ENCODE measurements at places on chromosomes 16 and 17.

DNA sequence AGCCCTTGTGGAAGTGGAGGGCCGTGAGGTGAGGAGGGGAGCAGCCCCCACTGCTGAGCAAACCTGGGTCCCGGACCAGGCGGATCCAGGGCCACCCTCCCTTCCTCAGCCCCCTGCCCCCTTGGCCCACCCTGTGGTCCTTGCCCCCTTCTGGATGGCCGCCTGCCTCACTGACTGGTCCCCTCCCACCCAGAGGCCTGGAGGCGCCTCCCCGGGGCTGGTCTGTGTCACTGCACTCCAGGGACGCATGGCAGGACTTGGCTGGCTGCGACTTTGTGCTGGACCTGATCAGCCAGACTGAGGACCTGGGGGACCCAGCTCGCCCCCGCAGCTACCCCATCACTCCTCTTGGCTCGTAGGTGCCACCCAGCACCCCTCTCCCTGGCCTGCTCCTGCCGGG lies 19.2 kb upstream of the SMIM5 start:
- DNase-seq, result no peak

DNA sequence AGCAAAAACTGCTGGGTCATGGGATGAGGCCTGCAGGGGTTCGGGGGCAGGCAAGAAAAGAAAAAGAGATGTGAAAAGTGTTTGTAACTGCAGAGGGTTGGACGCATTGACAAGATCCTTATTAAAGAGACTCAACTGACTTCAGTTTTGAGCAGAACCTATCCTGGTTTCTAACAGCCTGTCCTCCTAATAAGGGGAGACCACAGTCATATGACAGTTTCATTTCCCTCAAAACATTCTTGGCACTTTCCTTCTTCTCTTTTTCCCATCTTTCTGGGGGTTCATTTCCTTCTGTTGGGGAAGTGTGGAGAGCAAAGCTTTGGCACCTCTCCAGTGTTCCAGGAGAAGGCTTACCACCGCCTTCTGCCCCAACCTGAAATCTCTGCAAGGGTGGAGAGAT lies 118.5 kb downstream of the MAF start:
- no peak for DNase-seq

DNA sequence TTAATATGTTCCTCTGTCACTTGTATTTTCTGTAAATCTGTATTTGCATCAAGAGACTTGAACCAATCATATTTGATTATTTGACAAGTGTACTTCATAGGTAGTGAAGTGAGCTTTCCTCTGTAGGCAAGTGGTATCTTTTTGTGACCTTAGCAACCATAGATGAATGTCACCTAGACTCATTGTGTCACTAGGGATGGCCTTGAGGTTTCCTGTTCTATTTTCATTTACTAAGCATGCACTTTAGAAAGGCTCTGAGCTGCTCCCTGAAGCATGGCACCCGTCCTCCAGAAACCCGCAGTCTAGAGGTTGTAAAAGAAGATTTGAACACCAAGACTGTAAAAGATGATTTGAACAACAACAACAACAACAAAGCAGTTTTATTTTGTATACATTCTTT lies 151.7 kb downstream of the PRKCB start:
- no peak for DNase-seq

DNA sequence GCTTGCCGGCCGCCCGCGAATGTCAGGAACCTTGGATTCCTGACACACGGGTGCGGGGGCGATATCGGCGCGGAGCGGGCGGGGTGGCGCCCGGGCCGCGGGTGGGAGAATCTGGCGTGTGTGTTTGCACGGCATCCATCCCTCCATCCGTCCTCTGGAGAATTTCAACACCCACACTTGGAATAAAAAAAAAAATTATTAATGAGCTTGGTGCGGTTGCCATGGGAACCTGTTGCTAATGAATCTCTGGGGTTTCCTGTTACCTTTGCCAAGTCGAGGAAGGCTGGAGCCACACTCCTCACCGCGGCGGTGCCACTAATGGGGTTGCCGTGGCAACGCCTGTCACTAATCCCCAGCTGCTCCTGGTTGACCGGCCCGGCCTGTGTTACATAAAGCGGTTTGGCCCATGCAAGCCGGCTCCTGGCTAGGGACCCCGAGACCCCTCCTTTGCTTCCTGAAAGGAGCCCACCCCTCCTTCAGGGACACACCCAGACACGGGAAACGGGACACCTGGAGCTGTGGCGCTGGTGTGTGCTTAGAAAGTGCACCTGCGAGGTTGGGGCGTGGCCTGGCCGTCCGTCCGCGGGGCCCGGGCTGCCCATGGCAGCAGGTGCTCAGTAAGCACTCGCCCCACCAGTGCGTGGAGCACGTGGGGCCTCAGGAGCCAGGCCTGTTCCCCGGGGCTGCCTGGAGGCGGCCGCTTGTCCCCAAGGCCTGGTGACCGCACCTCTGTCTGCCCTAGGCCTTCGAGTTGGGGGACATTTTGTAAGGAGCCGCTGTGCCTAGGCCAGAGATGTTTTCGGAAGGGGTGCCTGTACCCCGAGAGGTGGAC lies 14.6 kb downstream of the CACNA1H start:
- no peak for DNase-seq

GRCh38 chr17:79529661-79530081 lies 81.2 kb downstream of the RBFOX3 start:
- no peak for DNase-seq

DNA sequence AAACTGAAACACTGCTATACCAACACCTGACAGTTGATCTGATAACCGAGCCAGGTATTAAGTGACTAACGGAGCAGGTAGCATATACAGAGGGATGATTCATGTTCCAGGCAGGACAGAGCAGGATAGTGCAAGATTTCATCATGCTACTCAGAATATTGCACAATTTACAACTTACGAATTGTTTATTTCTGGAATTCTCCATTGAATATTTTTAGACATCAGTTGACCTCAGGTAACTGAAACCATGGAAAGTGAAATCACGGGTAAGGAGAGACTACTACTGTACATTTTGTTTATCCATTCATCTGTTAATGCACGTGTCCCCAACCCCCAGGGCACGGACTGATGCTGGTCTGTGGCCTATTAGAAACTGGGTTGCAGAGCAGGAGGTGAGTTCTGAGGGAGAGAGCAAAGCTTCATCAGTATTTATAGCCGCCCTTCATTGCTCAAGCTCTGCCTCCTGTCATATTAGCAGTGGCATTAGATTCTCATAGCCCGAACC lies 14.5 kb upstream of the PPM1E start:
- DNase-seq, result no peak

- DNase-seq, result peak; percentile 18
These were observed 3.0 kb upstream of the ADAMTS18 start for GRCh38 chr16:77437859-77438258.

DNA sequence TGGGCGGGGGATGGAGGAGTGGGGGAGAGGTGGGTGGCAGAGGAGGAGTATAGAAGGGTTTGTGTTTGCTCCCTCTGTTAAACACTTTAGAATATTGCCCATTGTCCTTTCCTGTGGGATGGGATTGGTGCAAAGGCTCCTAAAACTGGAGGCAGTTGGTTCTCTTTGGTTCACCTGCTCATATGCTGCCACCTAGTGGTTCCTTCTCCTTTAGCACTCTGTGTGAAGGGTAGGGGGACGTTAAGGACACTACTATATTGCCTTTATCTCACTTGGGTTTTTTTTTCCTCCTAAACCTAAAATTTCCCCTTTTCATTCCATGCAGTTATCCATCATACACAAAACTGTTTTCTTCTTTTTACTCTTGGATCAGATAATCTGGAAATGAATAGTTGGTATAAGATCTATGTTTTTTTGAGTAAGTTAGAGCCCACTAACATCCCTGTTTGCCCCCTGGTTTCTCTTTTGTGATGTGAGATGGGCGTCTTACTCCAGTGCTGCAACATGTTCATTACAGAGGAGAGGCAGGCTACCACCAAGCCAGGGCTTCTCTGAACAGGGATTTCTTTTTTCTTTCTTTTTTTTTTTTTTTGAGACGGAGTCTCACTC lies 23.8 kb downstream of the SNX11 start:
- DNase-seq, result peak; percentile 100

GRCh38 chr17:64055183-64056142 lies 35.0 kb upstream of the ICAM2 start:
- no peak for DNase-seq

- no peak for DNase-seq
These were observed 24.8 kb downstream of the MRM3 start for GRCh38 chr17:806781-807522.

DNA sequence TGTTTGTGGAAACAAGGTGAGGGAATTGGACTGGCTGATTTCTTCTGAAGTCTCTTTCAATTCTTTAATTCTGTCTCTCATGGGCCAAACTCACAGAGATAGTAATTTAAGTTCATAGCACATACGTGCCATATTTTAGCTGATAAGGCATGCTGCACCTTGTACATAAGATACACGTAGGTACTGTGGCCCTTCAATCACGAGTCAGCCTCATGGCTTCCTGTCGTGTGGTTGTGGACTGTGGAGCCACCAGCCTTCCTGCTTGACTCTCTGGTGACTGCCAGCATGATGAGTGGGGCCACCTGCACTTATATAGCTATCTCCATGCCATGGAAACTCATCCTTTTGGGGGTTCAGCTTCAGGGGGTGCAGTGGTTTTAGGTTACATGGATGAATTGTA lies 25.1 kb downstream of the KSR1 start:
- no peak for DNase-seq

GRCh38 chr17:79085154-79085920 lies 10.7 kb downstream of the ENGASE start:
- DNase-seq, result no peak

DNA sequence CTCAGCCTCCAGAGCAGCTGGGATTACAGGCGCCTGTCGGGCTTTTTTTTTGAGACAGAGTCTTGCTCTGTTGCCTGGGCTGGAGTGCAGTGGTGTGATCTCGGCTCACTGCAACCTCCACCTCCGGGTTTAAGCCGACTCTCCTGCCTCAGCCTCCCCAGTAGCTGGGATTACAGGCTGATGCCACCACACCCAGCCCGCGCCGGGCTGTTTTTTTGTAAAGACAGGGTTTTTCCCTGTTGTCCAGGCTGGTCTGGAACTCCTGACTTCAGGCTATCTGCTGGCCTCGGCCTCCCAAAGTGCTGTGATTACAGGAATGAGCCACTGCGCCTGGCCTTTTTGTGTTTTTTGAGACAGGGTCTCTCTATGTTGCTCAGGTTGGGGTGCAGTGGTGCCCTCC lies 27.4 kb upstream of the SPNS3 start:
- DNase-seq, result no peak

DNA sequence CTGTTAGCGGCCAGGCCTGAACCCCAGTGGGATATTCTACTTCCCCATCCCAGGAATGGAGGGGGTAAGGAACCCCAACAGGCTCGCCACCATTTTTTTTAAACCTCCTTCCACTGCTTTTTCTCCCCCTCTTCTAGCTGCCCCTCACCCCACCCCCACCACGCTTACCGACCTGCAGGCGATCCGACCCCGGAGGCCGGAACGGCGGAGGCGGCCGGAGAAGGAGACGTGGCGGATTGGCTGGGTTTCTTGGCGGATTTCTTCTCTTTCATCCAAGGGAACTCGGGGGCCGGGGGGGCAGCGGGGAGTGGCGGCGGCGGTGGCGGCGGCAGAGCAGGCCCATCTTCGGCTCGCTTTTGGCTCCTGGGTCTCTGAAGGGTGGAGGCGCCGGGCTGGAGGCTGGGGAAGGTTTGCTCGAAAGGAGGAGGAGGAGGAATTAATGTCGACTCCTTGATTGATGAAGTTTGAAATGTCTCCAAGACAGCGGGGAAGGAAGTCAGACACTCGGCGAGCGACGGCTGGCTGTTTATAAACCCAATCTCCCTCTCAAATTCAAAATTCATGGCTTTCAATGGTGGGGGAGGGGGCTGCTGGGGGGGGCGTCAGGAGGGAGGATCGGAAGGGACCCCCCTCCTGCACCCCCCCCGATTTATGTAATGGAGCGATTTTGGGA lies 424 bp downstream of the HOXB2 start:
- no peak for DNase-seq

GRCh38 chr16:24975428-24975889 lies 39.7 kb downstream of the ARHGAP17 start:
- DNase-seq, result no peak

DNA sequence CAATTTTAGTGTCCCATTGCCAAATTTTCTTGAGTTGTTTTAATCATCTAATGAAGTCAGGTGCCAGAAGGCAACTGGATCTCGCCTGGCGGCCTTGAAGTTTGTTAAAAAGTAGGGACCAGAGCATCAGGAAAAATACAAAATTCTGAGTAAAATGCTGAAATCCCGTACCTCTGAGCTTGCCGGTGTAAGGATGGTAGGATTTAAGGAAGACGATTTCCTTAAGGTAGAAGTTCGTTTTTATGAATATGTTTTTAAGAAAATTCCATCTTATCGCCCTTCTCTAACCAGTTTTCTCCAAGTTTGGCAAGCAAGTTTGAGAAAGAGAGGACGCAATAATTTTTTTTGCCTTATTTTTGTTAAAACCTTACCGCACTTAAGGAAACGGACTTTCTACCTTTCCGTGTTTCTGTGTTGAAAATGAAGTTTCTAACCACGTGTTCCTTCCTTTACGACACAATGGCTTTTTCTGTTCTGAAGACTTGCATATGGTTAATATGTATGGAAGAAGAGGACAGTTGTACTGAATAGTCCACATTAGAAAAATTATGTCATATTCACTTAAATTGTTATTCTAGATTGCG lies 748 bp downstream of the ATF7IP2 start:
- DNase-seq, result no peak

DNA sequence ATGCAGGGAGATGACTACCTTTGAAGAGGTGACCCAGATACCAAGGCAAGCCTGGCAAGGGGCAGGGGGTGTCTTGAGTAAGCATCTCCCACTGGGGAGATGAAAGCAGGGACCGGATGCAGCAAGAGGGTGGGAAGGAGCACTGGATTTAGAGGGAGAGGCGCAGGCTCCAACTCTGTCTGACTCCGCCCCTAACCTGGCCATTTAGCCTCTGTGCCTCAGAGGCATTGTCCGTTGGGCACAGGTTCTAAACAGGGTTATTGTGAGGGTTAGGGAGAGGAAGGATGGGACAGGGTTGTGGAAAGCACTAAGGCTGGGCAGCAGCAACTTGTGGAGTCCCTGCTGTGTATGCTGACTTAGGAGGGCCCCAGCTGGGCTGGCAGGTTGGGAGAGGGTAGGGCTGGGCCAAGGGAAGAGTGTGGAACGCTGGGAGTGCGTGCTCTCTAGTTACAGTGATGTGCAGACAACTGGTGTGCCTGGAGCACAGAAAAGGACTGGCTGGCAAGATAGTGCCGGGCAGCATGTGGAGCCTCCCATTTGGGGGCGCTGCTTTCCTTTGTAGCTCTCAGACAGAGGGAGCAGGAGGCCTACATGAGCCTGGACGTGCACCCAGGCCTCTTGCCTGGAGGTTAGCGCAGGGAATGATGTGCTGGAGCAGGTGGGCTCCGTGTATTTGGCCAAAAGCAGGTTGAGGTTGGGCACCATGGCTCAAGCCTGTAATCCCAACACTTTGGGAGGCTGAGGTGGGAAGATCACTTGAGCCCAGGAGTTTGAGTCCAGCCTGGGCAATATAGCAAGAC lies 26.2 kb downstream of the TBX2 start:
- DNase-seq, result no peak

DNA sequence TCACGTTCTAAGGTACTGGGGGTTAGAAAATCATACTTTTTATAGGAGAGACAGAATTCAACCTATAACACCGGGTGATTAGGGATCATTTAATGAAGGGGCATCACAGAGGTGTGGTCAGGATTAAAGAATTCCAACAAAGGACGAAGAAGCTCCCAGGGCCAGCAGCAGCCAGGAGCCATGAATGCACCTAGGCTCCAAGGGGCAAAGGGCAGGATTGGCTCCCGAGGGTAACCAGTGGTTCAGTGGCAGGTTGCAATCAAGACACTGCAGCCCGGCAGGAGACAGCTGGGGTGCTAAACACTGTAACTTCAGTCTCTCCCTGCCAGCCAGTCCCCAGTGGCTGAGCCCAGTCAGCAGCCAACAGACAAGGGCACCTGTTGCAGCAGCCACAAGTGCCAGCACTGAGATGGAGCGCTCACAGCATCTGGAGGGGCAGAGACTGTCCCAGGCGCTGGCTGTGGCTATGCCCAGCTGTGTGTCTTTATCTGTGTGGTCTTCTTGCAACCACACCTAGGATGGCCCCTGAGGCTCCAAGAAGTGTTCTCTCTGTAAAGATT lies 23.9 kb downstream of the DHRS7C start:
- no peak for DNase-seq

All from NCI-H510A treated with DMSO at 0.1 percent for 48 hours (cell line).